ENCODE measurements at places on chromosomes 7 and 10.

DNA sequence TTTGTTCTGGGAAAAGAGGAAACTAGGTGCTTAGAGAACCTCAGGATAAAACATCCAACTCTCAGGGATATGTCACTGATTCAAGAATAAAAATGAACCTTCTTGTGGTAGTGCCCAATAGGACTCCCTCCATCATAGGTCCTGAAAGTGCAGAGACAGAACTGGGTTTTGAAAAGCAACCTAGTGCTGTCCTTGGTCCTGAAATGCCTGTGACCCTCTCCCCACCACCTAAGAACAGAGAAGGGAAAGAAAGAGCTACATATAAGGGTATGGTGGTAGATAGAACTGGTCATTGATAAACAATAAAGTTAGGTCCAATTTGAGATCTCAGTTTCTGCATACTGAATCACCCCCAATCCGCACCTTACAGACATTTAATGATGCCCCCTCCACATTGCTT, 953.3 kb downstream of the XPNPEP1 start:
- DNase-seq = no peak

- DNase-seq = no peak
Observed at GRCh38 chr10:27153845-27154193, 365 bp downstream of the YME1L1 start.

DNA sequence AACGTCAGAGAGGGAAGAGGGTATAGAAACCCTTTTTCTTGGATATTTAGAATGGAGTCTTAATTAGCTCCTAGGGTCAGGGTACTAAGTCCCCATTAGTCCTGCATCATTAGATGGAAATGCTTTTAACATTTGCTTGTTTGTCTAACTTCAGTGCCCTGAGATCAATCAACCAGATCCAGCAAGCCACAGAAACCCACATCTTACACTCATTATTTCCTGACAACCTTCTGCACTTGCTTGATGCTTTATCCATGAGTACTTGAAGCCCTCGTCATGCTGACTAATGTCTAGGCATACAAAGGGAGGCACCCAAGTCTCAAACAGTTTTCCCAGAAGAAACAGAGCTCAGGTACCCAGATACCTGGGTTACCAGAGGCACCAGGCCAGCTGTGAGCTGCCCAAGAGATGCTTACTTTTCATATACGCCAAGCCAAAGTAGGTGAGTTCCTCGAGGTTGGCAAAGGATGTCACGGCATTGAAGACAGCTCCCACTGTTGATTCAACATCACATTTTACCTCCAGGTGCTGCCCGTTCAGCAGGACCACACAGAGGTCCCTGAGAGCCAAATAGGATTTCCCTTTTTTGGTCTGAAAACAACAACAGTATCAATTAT, 42.7 kb downstream of the FRMPD2 start:
- DNase-seq = no peak

DNA sequence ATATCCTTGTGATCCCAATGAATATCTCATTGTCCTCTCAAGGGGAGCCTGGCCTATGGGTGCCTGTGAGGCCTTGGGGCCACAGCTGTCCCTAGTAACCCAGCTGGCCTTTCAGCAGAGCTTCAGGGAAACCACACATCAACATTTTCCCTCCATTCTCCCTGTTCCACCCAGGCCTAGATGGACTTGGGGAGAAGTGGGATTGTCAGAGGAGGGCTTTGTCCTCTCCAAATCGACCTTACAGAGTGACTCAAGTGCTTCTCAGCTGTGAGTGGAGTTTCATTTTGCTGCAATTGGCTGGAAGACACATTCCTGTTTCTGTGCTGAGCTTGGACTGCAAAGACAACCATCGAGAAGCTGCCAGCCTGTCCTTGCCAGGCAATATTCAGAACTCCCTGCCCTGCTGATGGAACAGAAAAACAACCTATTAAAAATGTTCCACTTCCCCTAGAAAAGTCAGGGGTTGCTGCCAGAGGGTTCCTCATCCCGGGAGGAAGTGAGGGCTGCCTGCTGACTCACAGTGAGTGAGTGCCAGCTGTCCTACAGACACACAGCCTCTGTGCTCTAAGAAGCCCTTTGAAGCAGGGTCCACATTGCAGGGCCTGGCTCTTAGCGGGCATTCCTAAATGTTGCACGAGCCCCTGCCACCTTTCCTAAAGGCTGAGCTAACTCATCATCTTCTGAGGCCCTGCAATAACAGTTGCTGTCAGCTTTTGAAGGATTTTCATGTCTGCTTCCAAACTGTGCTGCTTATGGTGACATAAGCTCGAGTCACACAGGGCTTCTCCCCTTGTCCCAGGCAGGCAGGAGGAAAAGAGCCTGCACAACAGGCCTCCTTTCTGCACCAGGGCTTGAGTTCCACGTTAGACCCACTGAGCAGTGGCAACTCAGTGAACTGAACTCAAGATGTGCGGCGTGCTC, 20.5 kb downstream of the STRA8 start:
- peak; percentile 10 for DNase-seq

- no peak for DNase-seq
Observed at GRCh38 chr7:110842796-110843195, 248.1 kb upstream of the LRRN3 start.

- no peak for DNase-seq
Observed at GRCh38 chr10:14731875-14732512, 42.7 kb downstream of the FAM107B start.

GRCh38 chr7:113283861-113284260, 165.5 kb upstream of the SMIM30 start:
- DNase-seq = no peak

GRCh38 chr10:102384606-102385429, 10.7 kb upstream of the NFKB2 start:
- no peak for DNase-seq

GRCh38 chr7:111986601-111987000, 219.6 kb downstream of the DOCK4 start:
- no peak for DNase-seq

GRCh38 chr7:54483523-54483922, 58.7 kb upstream of the VSTM2A start:
- DNase-seq = no peak

DNA sequence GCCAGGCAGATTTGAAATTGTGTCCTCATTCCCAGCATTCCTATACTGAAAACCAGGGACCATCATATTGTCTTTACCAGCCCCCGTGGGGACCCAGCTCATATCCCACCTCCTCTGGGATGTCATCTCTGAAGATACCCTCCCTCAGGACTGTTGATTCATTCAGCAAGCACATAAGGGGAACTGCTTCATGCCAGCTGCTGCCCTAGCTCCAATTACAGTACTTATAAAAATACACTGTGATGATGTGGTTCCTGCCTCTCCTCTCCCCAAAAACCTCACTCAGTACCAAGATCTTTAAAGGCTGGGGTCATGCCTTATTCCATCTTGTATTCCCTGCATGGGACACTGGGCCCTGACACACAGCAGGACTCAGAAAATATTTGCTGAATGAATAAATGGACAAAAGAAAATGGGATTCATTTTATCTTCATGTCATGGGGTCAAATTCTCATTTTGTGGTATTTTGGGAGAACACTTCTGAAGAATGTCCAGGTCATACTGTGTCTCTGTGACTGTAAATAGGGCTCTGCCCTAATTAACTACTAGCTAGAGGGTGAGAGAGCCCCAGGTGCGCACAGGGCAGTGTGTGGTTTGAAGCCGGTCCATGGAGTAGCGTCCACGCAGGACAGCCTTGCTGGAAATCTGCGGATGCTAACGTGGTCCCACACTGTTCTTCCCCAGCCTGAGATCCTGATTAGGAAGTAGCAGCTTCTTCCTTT, 29.0 kb upstream of the DAGLB start:
- DNase-seq = no peak

GRCh38 chr7:107610323-107610722, 30.3 kb downstream of the BCAP29 start:
- DNase-seq = no peak

GRCh38 chr10:114631666-114632417, 26.2 kb downstream of the ABLIM1 start:
- DNase-seq = no peak

DNA sequence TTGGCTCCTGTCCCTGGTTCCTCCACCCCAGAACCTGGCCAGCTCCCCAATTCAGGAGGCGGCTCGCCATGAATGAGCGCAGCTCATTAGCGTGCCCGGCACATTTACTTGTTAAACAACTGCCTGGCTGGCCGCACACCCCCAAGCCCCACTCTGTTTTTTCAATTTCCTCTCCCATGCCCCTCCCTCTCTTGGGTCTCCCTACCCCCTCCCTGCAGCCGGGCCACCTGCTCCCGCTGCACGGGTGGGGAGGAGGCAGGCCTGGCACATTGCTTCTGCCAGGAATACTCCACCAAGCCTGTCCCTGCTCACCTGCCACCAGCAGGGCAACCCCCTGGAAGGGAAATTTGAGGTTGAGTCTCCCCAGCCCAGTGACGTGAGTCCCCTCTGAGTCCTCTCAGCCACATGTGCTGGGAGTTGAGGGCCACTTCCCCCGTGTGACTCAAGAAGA, 2.5 kb upstream of the SLIT1 start:
- no peak for DNase-seq

DNA sequence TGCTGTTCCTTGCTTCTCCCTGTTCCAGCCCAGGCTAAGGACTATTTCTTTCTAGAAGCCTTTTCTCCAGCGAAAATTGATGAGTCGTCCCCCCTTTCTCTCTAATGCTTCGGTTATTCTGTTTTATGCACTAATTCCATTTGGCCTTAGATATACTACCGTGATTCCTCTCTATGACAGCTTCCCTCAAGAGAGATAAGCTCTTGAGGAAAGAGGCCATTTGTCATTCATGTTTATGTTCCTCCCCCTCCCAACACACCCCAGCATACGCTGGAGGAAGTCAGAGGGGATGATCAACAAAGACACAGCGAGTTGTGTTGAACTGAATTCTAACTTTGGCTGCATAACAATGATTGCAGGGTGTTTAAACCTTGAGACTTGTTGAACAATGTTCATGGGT, 198.8 kb downstream of the BMPER start:
- no peak for DNase-seq

DNA sequence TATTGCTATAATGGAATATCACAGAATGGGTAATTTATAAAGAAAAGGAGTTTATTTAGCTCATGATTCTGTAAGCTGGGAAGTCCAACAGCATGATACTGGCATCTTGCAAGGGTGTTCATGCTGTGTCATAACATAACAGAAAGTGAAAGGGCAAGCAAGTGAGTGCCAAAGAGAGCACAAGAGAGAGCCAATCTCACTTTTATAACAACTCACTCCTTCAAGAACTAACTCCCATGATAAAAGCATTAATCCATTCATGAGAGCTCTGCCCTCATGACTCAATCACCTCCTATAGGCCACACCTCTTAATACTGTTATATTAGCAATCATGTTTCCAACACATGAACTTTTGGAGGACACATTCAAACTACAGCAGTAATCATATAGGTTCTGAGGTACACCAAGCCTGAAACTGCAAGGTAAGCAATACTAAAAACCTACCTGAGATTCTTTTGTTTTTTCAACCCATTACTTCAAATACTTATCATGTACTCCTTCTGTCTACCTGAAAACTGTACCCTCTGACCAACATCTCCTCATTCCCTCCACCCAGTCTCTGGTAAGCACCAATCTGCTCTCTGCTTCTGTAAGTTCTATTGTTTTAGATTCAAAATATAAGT, 219.7 kb downstream of the MTERF1 start:
- DNase-seq = no peak

- DNase-seq = no peak
Observed at GRCh38 chr7:27419581-27420177, 177.1 kb downstream of the EVX1 start.

- DNase-seq = no peak
Observed at GRCh38 chr10:7635408-7636125, 31.2 kb downstream of the ITIH5 start.

- DNase-seq = no peak
Observed at GRCh38 chr7:90312745-90313144, 8.4 kb downstream of the FAM237B start.

DNA sequence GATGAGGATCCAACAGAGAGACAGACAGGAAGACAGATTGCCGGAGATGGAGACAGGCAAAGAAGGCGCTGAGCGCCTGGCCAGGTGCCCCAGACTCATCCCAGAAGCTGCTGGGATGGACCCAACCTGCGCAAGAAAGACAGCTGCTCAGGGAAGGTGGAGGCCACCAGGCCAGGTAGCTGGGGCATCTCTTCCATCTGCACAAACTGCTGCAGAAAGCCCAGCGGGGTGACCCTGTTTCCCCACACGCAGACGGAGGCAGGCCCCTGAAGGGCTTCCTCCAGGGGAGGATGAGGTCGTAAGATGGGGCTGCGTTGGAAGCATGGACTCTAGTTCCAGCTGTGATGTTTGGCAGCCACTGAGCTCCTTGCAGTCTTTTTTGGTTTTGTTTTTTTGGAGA, 16.5 kb upstream of the YWHAG start:
- no peak for DNase-seq

DNA sequence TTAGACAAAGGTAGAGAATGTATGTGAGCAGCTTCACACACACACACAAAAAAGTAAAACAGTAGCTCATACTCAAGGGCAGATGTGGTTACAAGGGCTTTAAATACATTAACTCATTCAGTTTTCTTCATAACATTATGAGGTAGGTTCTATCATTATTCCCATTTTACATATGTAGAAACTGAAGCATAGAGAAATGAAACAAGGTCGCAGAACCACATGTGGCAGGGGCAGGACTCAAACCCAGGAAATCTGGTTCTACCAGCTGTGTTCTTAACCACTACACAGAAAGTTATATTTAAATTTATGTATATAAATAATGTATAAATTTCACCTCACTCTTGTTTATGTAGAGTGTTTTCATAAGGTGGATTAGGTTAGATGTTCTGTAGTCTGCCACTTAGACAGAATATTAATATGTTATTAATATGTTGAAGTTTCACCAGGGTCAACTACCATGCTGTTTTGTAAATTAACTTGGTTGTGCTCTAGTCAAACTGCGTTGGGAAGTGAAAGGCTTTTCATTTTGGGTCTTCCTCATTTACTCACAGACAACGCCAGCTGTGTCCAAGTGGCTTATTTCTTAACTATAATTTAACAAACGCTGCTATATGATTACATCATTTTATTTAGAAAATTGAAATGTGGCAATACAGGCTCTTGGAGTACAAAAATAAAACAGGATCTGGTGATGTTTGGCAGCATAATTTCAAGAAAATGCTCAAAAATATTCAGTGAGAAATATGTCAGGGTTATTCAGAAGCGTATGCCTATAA, 138.4 kb downstream of the MDFIC start:
- no peak for DNase-seq

DNA sequence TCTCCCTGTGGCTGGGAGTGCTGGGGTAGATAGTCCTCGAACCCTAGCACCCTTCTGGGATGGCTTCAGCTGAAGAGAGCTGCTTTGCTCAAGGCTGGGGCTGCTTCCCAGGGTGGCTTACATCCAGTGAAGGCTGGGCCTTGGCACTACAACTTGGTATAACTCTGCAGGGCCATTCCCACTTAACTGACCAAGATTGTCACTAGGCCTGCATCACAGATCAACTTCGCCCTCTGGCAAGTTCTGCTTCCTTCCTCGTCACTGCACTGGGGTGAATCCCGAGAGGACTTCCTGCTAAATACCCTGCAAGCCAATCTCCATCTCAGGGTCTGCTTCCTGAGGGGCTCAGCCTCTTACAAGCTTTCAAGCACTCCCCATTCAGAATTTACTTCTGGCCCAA, 195.2 kb downstream of the DOCK4 start:
- no peak for DNase-seq
